B cell (primary cell): ENCODE measurements at places on chromosomes 4 and X.

- H3K4me3 ChIP-seq = no peak overlapping the region
- no peak for DNase-seq
- H3K36me3 ChIP-seq = no peaks in the 10 kb centered on the region
Observed at GRCh38 chr4:15186806-15187205, 184.5 kb downstream of the CPEB2 start.

GRCh38 chrX:13891377-13892140, 74.7 kb upstream of the GPM6B start:
- peak; percentile 1 for DNase-seq
- H3K4me3 ChIP-seq = no peak overlapping the region
- no peaks in the 10 kb centered on the region for H3K27me3 ChIP-seq
- no peaks in the 10 kb centered on the region for H3K4me1 ChIP-seq
- H3K36me3 ChIP-seq = no peaks in the 10 kb centered on the region

DNA sequence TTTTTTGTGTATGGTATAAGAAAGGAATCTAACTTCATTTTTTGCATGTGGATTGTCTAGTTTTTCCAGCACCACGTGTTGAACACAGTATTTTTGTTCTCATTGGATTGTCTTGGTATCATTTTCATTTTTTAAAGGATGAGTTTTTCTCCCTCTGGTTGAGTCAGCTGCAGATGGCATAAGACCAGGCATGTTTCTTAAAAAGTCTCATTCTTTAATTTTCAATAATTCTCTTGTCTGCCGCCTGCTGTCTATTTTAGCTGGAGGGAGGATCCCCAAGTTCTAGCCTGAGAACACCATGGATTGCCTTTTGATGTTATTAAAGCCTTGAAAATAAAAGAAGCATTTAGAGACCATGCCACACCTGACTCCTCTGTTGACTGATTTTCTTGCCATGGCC, 263.8 kb downstream of the ARHGAP24 start:
- no peak overlapping the region for H3K27ac ChIP-seq
- no peak for DNase-seq
- peaks cover 77% of the 10 kb centered on the region for H3K4me1 ChIP-seq
- no peaks in the 10 kb centered on the region for H3K27me3 ChIP-seq
- H3K36me3 ChIP-seq = no peaks in the 10 kb centered on the region

DNA sequence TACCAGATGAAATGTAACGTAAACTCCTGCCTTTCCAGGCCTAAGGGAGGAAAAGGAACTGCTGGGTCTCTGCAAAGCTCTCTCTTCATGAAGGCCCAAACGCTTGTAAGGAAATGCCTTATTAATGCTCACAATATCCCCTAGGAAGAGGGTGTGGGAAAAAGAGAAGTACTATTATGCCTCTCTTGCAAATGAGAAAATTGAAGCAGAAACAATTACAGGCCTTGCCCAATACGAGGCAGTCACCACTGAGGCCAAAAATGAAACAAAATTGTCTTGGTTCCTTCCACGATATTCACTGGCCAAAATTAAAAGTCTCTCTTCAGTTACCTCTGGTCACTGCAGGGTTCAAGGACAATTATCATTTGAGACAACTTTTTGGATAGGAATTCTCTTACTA, 3.2 kb downstream of the SCARB2 start:
- H3K27me3 ChIP-seq = no peaks in the 10 kb centered on the region
- H3K4me1 ChIP-seq = peaks cover 51% of the 10 kb centered on the region
- DNase-seq = no peak
- H3K4me3 ChIP-seq = no peak overlapping the region
- no peaks in the 10 kb centered on the region for H3K36me3 ChIP-seq

DNA sequence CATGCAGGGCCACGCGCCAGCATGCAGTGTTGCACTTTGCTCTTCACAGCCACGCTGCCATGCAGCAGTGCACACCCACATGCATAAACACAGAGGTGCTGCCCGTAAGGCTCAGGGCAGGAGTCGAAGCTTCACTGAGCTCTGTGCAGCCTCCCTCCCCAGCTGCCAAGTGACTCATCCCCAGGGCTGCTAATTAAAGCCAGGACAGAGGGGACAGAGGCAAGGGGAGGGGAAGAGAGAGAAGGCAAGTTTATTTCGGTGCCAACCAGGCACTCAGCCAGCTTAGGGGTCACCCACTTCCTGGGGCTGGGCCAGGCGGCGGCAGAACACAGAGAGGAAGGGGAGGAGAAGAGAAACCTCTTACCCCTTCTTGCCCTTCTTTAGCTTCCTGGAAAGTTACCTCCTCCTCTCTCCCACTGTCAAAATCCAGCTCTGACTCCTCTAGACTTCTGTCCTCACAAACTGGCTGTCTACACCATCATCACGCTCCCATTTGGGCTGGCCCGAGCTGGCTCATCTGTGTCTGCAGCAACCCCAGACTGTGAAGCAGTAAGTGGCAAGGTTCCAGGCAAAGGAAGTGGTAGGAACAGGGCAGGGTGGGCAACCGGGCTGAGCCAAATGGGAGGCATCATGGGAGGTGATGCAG, 6.2 kb upstream of the IQSEC2 start:
- no peaks in the 10 kb centered on the region for H3K36me3 ChIP-seq
- DNase-seq = peak; percentile 18
- no peak overlapping the region for H3K27ac ChIP-seq
- no peaks in the 10 kb centered on the region for H3K27me3 ChIP-seq

GRCh38 chr4:42654631-42655268, 2.2 kb downstream of the ATP8A1 start:
- H3K36me3 ChIP-seq = no peaks in the 10 kb centered on the region
- peaks cover 21% of the 10 kb centered on the region for H3K4me1 ChIP-seq
- H3K4me3 ChIP-seq = peak overlapping the region; percentile 99
- no peak overlapping the region for H3K27ac ChIP-seq

GRCh38 chr4:119559044-119559647, 69.5 kb downstream of the PDE5A start:
- no peak overlapping the region for H3K4me3 ChIP-seq
- no peaks in the 10 kb centered on the region for H3K27me3 ChIP-seq
- no peaks in the 10 kb centered on the region for H3K36me3 ChIP-seq
- no peaks in the 10 kb centered on the region for H3K4me1 ChIP-seq

- no peaks in the 10 kb centered on the region for H3K36me3 ChIP-seq
- H3K27ac ChIP-seq = no peak overlapping the region
- no peak overlapping the region for H3K4me3 ChIP-seq
- H3K27me3 ChIP-seq = no peaks in the 10 kb centered on the region
- H3K4me1 ChIP-seq = no peaks in the 10 kb centered on the region
Observed at GRCh38 chrX:121903961-121904360, 856.6 kb downstream of the GLUD2 start.

DNA sequence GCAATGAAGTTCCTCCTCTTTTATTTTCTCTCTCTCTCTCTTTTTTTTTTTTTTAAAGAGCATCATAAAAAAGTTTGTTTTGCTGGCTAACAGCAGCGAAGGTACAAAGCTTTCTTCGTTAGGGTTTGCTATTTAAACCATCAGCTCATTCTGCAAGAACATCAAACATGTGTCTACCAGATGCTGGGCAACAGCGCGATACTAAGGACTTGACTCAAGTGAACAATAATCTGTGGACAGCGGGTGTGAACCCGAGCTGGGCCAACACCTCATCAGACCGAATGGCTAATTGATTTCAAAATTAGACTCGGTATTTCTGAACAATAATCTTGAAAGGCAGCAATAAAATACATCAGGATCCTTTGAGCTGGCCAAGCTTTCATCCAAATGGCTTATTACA, 246.4 kb downstream of the FBXO8 start:
- H3K4me1 ChIP-seq = no peaks in the 10 kb centered on the region
- no peak overlapping the region for H3K4me3 ChIP-seq
- no peak for DNase-seq
- H3K27me3 ChIP-seq = no peaks in the 10 kb centered on the region
- H3K36me3 ChIP-seq = no peaks in the 10 kb centered on the region
- H3K27ac ChIP-seq = no peak overlapping the region

DNA sequence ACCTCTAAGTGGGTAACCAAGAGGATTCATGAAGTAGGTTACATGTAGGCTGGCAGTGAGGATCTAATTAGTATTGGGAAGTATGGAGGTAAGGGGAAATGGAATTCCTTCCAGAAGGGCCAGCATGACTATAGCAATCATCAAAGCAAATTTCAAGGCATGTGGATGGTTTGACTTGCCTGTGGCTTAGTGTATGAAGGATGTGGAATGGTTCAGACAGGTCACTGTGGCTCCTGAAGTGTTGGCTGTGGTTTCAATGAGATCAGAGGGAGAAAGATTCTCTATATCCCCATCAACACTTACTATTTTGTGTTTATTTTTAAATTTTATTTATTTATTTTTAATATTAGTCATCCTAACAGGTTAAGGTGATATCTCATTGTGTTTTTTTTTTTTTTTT, 121.6 kb upstream of the TBC1D9 start:
- no peaks in the 10 kb centered on the region for H3K27me3 ChIP-seq
- H3K36me3 ChIP-seq = no peaks in the 10 kb centered on the region
- DNase-seq = no peak
- H3K27ac ChIP-seq = no peak overlapping the region
- no peaks in the 10 kb centered on the region for H3K4me1 ChIP-seq

DNA sequence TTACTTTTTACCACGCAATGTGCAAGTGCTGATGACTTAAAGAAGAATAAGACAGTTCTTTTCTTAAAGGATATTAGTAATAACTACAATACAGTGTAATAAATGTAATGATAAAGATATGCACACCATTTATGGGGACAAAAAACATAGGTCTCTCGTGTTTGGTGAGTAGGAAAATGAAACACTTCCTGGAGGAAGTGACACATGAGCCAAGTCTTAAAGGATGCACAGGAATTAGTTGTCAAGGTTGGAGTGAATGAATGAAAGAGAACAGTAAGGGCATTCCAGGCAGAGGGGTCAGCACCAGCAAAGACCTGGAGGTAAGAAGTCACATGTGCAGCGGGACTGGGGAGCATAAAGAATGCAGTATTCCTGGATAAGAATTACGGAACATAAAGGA, 112.7 kb downstream of the SH3RF1 start:
- no peak for DNase-seq
- H3K4me3 ChIP-seq = no peak overlapping the region
- no peaks in the 10 kb centered on the region for H3K27me3 ChIP-seq
- no peaks in the 10 kb centered on the region for H3K4me1 ChIP-seq
- no peak overlapping the region for H3K27ac ChIP-seq
- H3K36me3 ChIP-seq = no peaks in the 10 kb centered on the region

DNA sequence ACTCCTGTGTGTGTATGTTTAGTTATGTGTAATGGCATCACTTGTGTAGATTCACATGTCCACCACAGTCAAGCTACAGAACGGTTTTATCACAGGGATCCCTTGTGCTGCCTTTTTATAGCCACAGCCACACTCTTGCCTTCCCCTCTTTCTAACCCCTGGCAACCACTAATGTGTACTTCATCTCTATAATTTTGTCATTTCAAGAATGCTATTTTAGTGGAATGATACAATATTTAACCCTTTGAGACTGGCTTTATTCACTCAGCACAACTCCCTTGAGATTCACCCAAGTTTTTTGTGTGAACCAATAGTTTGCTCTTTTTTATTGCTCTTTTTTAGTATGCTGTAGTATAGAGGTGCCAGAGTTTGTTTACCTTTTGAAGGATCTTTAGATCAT, 112.1 kb downstream of the CDKL5 start:
- DNase-seq = no peak
- H3K4me3 ChIP-seq = no peak overlapping the region
- no peaks in the 10 kb centered on the region for H3K4me1 ChIP-seq
- H3K36me3 ChIP-seq = no peaks in the 10 kb centered on the region

GRCh38 chr4:185721190-185722028, 90.6 kb downstream of the SORBS2 start:
- no peaks in the 10 kb centered on the region for H3K27me3 ChIP-seq
- no peaks in the 10 kb centered on the region for H3K36me3 ChIP-seq
- no peak overlapping the region for H3K4me3 ChIP-seq
- H3K4me1 ChIP-seq = no peaks in the 10 kb centered on the region
- H3K27ac ChIP-seq = no peak overlapping the region
- DNase-seq = no peak

GRCh38 chrX:104728456-104728855, 162.5 kb downstream of the IL1RAPL2 start:
- no peaks in the 10 kb centered on the region for H3K4me1 ChIP-seq
- H3K36me3 ChIP-seq = no peaks in the 10 kb centered on the region
- no peak overlapping the region for H3K4me3 ChIP-seq
- H3K27ac ChIP-seq = no peak overlapping the region

DNA sequence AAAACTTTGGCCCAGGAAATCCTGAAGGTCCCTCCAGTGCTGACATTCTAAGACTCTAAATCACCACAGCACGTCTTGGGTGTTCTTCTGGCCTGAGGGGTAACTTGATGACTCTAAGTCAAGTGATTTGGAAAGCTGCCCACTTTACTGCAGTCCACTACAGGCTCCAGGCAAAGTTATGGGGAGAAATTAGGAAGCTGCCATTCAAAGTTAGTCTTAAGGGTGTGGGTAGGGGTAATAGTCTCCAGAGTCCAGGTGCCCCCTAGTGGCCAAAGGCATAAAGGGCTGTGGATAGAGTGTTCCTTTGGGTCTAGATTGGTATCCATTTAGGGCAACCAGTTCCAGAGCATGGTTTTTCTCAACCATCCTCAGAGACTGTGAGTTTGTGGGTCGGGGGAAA, 38.7 kb upstream of the SLC16A2 start:
- peak; percentile 48 for DNase-seq
- H3K27me3 ChIP-seq = no peaks in the 10 kb centered on the region
- no peaks in the 10 kb centered on the region for H3K36me3 ChIP-seq
- no peak overlapping the region for H3K4me3 ChIP-seq
- H3K27ac ChIP-seq = no peak overlapping the region
- H3K4me1 ChIP-seq = no peaks in the 10 kb centered on the region

DNA sequence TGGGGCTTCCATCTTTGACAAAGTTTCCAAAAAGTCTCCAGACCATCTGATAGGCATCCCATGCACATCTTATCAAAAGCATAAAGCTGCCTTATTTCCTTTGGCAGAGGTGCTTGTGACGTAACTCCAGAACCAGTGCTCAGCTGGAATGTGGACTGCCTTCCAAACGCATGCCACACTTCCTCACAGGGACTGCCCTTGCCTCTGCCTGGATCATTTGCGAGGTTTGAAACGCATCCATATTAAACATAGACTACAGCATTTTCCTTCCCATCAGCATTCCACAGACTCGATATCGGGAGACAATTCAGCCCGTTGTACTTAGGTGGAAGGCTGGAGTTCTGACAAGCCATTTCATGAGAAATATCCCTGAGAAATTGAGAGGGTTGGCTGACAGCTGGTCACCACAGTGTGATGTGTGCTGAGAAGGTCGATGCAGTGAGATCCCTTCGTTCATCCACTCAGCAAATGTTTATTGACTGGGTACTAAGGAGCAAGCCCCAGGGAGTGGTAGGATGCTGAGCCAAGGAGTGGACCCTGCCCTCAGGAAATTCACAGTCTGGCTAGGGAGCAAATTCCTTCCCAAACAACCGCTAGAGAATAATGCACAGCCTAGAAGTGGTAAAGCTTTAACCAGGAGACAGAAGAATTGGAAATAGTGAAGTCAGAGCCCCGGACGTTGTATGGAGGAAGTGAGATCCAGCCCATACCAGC, 376.0 kb downstream of the BCOR start:
- no peaks in the 10 kb centered on the region for H3K36me3 ChIP-seq
- no peak for DNase-seq
- H3K27me3 ChIP-seq = no peaks in the 10 kb centered on the region
- H3K4me1 ChIP-seq = no peaks in the 10 kb centered on the region
- no peak overlapping the region for H3K4me3 ChIP-seq
- H3K27ac ChIP-seq = no peak overlapping the region

GRCh38 chrX:75522565-75523431, at the start of gene ZDHHC15:
Gene ZDHHC15 (minus strand): TSS chrX:75523037. CDS start chrX:75523024, 13 bp downstream.
- no peak within 1 kb of the TSS for H3K27ac ChIP-seq
- H3K27me3 ChIP-seq = no peaks in the 10 kb centered on the region
- peak within 1 kb of the TSS; percentile 38 for H3K4me3 ChIP-seq
